ENCODE measurements at places on chromosomes 2 and 18.

GRCh38 chr2:43927442-43927841 lies 68.3 kb downstream of the LRPPRC start:
- no peak for DNase-seq

DNA sequence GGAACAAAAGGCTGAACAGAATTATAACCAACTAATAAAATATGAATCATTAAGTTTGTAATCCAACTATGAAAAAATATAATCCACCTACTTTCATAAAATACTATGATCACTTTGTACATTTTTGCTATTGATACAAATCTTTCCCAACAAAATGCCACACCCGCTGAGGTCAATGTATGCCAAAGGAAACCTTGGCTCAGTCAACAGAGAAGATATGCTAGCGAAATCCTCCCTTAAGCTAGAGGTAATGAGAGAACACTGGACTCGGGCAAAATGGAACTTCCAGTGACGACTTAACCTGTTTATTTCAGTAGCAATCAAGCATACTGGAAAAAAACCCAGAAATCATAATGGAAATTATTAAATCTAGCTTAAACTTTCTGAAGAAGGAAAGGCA lies 81.5 kb downstream of the NOL10 start:
- no peak for DNase-seq

- no peak for DNase-seq
These were observed 239.4 kb downstream of the KLHL29 start for GRCh38 chr2:23624378-23624777.

- DNase-seq: peak; percentile 87
These were observed 76.2 kb downstream of the MAP3K20 start for GRCh38 chr2:173151671-173152401.

- DNase-seq: no peak
These were observed 498.7 kb downstream of the BCL11A start for GRCh38 chr2:60054571-60055340.

DNA sequence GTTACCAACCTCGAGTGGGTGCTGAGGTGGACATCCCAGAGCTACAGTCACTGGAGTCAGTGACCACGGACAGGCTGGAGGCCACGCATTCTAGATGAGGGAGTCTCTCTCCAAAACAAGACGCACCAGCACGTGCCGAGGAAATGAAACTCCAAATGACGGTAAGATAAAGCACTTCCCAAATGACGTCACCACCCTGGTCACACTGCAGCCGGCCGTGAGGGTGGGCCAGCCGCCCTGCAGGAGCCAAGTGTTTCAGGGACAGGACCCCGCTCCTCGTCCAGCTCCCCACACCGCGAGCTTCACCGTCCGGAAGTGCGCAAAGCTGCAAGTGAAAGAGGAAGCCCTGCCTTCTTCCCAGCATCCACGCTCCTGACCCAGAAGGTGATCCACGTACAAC lies 99.4 kb downstream of the ZNF516 start:
- no peak for DNase-seq

DNA sequence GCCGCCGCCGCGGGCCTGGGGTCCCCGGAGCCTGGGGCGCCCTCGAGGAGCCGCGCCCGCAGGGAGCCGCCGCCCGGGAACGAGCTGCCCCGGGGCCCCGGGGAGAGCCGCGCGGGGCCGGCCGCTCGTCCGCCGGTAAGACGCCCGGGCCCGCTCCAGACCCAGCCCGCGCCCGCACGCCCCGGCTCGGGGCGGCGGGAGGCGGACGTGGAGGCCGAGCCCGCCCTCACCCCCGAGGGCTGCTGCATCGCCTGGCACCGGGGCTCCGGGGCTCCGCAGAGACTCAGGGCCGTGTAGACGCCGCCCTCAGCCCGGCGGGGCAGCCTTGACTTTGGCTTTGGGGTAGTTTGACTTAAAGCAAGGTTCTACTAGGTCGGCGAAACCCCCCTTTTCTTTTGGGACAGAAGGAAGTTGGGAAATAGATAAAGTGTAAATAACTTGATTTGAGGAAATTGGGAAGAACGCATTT lies 335 bp downstream of the ERFE start:
- no peak for DNase-seq

DNA sequence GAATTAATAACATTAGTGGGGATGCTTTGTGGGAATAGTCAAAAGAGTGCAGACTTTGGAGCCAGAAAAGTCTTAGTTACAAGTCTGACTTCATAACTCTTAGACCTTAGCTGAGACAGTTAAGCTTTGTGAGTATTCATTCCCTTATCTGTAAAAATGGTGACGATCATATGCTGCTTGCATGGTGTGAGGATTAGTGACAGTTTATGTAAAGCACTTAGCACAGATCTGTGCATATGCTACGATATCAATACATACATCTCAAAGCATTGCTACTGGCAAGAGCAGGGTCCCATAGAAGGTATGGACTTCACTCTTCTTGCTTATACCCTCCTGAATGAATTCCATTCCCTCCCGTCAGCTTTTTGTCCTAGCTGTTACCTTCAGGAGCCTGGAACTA lies 56.7 kb upstream of the LYPD6B start:
- DNase-seq: no peak

- DNase-seq: no peak
These were observed 263.2 kb downstream of the EN1 start for GRCh38 chr2:118584062-118584749.

GRCh38 chr2:78941751-78942150 lies 83.8 kb upstream of the REG3G start:
- DNase-seq: no peak

- no peak for DNase-seq
These were observed 246.0 kb downstream of the LDLRAD4 start for GRCh38 chr18:13464432-13465123.

DNA sequence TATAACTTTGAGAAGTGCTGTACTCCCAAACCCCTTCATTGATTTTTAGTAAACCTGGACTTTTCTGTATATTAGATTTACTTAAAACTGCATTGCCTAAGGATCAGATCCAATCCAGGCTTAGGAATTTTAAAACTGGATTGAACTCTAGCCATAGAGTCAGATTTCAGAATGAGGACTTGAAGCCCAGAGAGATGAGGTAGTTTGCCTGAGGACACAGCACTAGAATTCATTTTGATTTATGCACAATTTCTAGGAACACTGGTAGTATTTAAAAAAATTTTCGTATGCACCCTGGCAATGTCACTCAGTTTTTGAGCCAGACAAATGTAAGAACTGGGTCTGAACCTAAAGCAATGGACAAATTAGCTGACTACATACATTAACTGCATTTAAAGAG lies 144.9 kb downstream of the KCTD1 start:
- DNase-seq: no peak

DNA sequence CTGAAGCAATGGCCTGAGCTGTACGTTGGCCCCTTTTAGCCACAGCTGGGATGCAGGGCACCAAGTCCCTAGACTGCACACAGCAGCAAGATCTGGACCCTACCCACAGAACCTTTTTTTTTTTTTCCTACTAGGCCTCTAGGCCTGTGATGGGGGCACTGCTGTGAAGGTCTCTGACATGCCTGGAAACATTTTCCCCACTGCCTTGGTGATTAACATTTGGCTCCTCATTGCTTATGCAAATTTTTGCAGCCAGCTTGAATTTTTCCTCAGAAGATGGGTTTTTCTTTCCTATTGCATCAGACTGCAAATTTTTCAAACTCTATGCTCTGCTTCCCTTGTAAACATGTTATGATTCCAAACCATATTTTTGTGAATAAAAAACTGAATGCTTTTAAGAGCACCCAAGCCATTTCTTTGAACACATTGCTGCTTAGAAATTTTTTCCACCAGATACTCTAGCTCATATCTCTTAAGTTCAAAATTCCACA lies 33.5 kb downstream of the PDE1A start:
- DNase-seq: no peak

- DNase-seq: no peak
These were observed 253.1 kb upstream of the NXPH2 start for GRCh38 chr2:139033300-139033699.

DNA sequence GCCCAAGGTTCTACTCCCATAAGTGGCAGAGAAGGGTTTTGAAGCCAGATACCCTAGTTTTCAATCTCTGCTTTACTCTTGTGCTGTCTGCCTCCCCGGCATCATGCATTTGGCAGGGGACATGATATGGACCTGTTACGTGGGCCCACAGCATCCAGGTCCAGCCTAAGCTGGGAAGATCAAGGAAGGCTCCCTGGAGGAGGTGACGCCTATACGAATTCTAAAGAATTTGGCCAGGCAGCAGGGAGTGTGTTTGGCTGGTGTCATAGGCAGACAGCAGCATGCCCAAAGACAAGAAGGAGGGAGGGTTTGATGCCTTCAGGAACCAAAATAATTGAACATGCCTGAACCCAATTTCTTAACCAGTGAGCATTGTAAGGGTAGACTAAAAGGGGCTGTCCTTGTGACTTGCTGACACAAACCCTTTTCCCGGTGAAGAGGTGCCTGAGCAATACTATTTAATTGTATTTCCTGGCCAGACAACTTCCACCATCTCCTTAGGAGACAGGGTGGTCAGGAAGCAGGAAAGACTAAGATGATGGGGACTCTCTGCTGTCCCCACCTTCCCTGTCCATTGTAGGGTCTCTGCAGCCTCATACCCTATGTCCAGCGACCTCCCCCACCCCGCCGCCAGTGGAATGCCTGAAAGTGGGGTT lies 21.3 kb downstream of the NRP2 start:
- DNase-seq: no peak

Measured in NCI-H460 (cell line).